WTC11 (cell line): ENCODE measurements at places on chromosomes 2 and 18.

- H3K27me3 ChIP-seq, result peaks cover 5% of the 10 kb centered on the region; the same call in 1 of the 2 replicates
- peaks cover 11% of the 10 kb centered on the region; the same call in 1 of the 2 replicates for H3K4me1 ChIP-seq
- H3K36me3 ChIP-seq, result no peaks in the 10 kb centered on the region
Measured at GRCh38 chr2:169386722-169387121, 24.4 kb upstream of the LRP2 start.

GRCh38 chr2:5587766-5588165, 104.4 kb upstream of the SOX11 start:
- no peaks in the 10 kb centered on the region for H3K4me1 ChIP-seq
- no peak overlapping the region for H3K4me3 ChIP-seq
- H3K27ac ChIP-seq, result no peak overlapping the region
- peaks cover 5% of the 10 kb centered on the region; the same call in 1 of the 2 replicates for H3K27me3 ChIP-seq
- peaks cover 78% of the 10 kb centered on the region for H3K36me3 ChIP-seq

- H3K4me3 ChIP-seq, result no peak overlapping the region
- no peak overlapping the region for H3K27ac ChIP-seq
- no peaks in the 10 kb centered on the region for H3K27me3 ChIP-seq
- no peaks in the 10 kb centered on the region for H3K4me1 ChIP-seq
Measured at GRCh38 chr18:63267975-63268721, 51.4 kb downstream of the BCL2 start.

- H3K27me3 ChIP-seq, result no peaks in the 10 kb centered on the region; the same call in 1 of the 2 replicates
- H3K36me3 ChIP-seq, result no peaks in the 10 kb centered on the region
- no peak overlapping the region for H3K27ac ChIP-seq
- H3K4me1 ChIP-seq, result peaks cover 10% of the 10 kb centered on the region
Measured at GRCh38 chr2:44100351-44100750, 68.3 kb upstream of the PPM1B start.

DNA sequence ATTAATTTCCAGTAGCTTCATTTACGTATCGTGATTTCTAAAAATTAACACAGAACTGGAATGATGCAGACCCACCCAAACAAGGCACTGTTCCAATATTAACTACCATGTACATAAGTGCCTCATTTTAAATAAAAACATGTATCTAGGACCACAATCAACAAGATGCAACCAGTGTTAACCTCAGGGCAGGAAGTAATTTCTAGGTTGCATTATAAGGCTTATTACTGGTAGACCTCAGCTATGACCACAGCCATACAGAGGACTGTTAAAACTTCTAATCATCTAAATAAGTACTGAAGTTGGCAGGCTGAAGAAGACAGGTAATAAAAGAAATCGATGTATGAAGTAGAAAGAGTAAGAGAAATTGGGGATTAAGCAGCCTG, 262.9 kb downstream of the HDAC4 start:
- H3K27me3 ChIP-seq, result no peaks in the 10 kb centered on the region
- DNase-seq, result no peak
- H3K4me3 ChIP-seq, result no peak overlapping the region
- peaks cover 38% of the 10 kb centered on the region for H3K36me3 ChIP-seq
- no peak overlapping the region for H3K27ac ChIP-seq
